Cardiac muscle cell (in vitro differentiated cells and primary cell): ENCODE measurements at places on chromosomes 4 and X. TPM values are rescaled to one million over a fixed set of nuclear protein-coding genes. Genes with fewer than 3 reads are reported as not detected.
A peak's percentile ranks its signal among the peaks of the same experiment; 100 is the strongest.

The HAND2 gene
- 352 and 607 TPM in 2 replicates for total RNA-seq

The RIBC1 gene
- 2.7 and 3.0 TPM in 2 replicates for total RNA-seq

The DNAAF6 gene
- 0.06 TPM in 1 of 2 replicates, not detected in the other for total RNA-seq

GRCh38 chr4:113587640-113588275, 173.8 kb downstream of the CAMK2D start:
- H3K36me3 ChIP-seq: no peaks in the 10 kb centered on the region
- H3K27me3 ChIP-seq: no peaks in the 10 kb centered on the region
- peak overlapping the region; percentile 60 for H3K27ac ChIP-seq
- H3K4me3 ChIP-seq: no peak overlapping the region
- no peak for DNase-seq
- peaks cover 43% of the 10 kb centered on the region for H3K4me1 ChIP-seq

DNA sequence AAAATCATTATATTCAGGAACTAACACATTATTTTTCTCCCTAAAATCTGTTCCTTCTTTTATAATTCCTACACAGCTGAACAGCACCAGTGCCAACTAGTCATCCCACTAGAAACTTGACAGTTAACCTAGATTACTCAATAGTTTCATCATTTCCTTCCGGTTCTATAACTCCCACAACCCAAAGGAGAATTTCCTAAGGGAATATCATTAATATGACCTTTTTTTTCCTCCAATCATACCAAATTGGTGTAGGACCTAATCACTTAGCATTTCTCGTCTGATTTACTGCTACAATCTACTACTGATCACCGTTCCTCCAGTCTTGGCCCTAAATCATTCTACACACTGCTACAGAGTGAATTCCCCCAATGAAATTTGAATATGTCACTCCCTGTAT, 45.9 kb downstream of the WDFY3 start:
- H3K36me3 ChIP-seq: no peaks in the 10 kb centered on the region
- no peak overlapping the region for H3K27ac ChIP-seq
- H3K27me3 ChIP-seq: no peaks in the 10 kb centered on the region
- no peak overlapping the region for H3K4me3 ChIP-seq
